RWPE2 (cell line): ENCODE measurements at places on chromosomes 3 and 15.

GRCh38 chr15:100311833-100312476, 29.8 kb downstream of the ADAMTS17 start:
- no peak for DNase-seq

- DNase-seq, result no peak
Measured at GRCh38 chr3:98705694-98706093, 57.4 kb upstream of the ST3GAL6 start.

GRCh38 chr3:158768881-158769543, 32.8 kb upstream of the MFSD1 start:
- no peak for DNase-seq

DNA sequence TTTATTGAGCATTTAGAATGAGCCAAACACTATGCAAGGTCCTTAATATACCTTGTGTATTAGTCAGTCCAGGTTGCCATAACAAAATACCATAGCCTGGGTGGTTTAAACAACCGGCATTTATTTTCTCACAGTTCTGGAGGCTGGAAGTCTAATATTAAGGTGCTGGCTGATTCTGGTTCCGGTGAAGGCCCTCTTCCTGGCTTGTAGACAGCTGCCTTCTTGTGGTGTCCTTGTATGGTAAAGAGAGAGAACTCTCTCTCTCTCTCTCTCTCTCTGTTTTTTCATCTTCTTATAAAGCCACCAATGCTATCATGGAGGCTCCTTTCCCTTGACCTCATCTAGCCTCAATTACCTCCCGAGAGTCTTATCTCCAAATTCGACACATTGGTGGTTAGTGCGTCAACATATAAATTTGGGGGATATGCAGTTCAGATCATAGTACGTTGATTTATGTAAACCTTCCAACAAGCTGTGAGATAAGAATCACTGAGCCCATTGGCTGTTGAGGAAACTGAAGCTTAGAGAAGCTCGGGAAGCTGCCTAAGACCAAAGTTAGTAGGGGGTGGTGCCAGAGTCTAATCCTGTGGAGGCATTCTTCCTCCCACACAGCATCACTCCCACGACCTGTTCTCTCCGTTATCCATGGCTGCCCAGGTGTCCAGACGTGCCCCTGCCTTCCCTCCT, 298.0 kb upstream of the PROK2 start:
- no peak for DNase-seq

DNA sequence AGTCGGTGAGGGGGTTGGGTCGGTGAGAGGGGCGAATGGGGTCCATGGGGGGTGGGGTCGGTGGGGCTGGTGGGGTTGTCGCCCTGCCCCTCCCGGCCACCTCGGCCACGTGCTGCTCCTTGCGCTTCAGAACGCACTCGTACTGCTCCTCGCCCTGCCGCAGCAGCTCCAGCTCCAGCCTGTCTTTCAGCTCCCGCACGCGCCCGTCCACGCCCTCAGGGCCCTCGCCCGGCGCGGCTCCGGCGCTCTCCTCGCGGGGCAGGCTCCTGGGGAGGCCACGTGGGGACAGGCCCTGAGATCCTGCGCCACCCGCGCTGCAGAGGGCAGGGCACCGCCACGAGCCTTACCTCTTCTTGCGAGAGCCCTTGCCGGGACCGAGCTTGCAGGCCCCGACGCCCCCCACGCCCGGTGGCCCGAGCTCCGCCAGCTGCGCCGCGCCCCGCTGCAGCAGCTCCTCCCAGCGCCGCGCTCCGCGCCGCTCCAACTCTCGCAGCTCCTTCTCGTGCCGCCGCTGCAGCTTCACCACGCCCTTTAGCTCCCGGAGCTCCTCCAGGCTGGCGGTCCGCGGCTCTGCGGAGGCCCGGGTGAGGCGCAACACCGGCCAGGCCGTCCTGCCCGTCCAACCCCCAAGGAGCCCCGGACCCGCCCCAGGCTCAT, 8.2 kb upstream of the ANKRD63 start:
- no peak for DNase-seq

DNA sequence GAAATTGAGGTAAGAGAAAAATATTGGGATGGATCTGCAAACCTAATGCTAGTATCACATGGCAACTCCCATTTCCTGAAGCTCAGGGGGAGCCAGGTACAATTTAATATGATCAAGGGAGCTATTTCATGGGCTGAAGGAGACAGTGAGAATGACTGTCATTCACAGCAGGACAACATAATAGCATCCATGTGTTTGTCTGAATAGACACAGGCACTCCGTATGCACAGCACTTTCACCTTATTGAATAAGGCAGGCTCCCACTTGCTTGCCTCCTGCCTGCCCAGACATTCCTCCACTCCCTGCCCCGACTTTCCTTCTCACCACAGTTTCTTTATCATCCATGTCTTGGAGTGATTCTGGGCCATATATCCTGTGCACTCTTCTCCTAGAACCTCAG, 156.6 kb upstream of the SLC24A5 start:
- DNase-seq, result no peak

- DNase-seq, result no peak
Measured at GRCh38 chr15:70597056-70597603, 166.2 kb downstream of the UACA start.

GRCh38 chr3:143119974-143120715, 574 bp downstream of the CHST2 start:
- no peak for DNase-seq

DNA sequence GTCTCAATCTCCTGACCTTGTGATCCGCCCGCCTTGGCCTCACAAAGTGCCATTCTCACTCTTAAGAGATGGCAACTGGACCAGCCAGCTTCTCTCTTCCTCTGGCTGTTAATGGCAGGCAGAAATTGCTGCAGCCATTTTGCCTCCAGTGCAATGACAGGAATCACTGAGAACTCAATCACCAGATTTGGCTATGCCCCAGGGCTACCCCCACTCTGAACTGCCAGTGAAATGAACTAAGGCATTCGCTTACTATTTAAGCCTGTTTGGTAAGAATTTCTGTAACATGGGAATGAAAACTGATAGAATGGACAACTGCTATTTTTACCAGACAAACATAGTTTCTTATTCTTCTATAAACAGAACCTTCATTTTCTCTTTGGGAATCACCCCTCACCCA, 24.5 kb downstream of the FOXP1 start:
- DNase-seq, result no peak

DNA sequence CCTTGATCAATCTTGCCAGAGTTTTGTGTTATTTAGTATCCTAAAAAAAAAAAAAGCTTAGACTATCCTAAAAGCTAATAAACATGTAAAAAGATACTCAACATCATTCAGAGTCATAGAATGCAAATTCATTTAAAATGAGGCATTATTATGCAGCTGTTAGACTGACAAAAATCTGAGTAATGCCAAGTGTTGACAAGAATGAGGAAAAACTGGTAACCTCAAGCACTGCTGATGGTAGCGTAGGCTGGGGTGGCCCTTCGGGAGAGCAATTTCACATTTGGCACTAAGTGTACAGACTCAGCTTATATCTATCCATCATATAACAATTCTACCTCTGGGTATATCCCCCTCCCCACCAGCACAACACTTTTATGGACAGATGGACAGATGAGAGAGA, 280.4 kb downstream of the RAP2B start:
- DNase-seq, result no peak

DNA sequence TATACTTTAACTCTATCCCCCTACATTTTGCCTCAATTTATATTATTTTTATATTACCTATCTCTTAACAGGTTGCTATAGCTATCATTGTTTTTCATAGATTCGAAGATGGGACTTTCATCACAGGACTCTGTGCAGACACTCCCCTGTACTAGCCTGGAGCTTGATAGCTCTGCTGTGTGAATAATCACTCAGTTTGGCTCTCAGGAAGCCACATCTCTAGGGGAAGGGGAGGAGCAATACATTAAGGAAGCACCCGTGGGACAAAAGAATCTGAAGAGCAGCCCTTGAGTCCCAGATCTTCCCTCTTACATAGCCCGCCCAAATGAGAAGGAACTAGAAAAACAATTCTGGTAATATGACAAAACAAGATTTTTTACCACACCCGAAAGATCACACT, 114.3 kb upstream of the FXR1 start:
- DNase-seq, result no peak

- no peak for DNase-seq
Measured at GRCh38 chr3:140911822-140912221, 29.8 kb upstream of the SLC25A36 start.

GRCh38 chr15:62187910-62188309, 22.8 kb upstream of the C2CD4B start:
- no peak for DNase-seq

DNA sequence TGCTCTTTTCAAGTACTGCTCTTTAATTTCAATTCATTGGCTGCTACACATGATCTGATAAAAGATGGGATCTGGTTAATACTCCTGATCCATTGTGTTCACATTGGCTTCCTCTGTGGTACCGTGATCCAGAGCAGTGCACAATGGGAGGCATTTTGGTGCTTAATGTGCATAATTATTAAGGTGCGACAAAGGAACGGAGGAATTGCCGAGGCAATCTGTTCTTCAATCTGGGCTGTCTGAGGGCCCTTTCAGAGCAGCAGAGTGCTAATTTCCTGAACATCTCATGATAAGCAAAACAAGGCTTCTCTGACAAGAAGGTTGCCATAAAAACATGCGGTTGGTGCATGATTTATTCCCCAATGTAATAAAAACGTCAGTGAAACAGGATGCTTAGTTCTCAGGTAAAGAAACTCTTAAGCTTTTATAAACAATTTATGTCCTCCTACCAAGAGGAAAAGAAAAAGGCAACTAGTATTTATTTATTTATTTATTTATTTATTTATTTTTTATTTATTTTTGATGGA, 64.0 kb upstream of the EPHA3 start:
- no peak for DNase-seq

GRCh38 chr15:50873935-50874361, 34.5 kb upstream of the AP4E1 start:
- no peak for DNase-seq

GRCh38 chr3:125231895-125232294, 19.3 kb upstream of the SLC12A8 start:
- DNase-seq, result no peak

GRCh38 chr3:181901626-181902025, 189.9 kb downstream of the SOX2 start:
- DNase-seq, result no peak

GRCh38 chr3:4517643-4518311, 24.6 kb downstream of the ITPR1 start:
- DNase-seq, result no peak

- DNase-seq, result no peak
Measured at GRCh38 chr3:8279476-8279875, 222.1 kb upstream of the LMCD1 start.

- DNase-seq, result no peak
Measured at GRCh38 chr3:9098716-9099675, 135.7 kb upstream of the RAD18 start.
